Activated T-helper 1 cell treated with anti-CD3 and anti-CD28 coated beads, Interleukin-12 subunit alpha, Interleukin-12 subunit beta, Interleukin-2, Interleukin-4 antibody, amounts not matched to agents 30 ng/mL and 10 ng/mL and 1 ng/mL, durations not matched to agents 14 hours and 24 hours and 36 hours (primary cell): ENCODE measurements at places on chromosomes 3 and 15. TPM values are rescaled to one million over a fixed set of nuclear protein-coding genes. Genes with fewer than 3 reads are reported as not detected.

GRCh38 chr3:193836918-193837317, 243.9 kb downstream of the OPA1 start:
- DNase-seq = no peak

GRCh38 chr3:112134335-112135124, 1.5 kb upstream of the GCSAM start:
- no peak for DNase-seq

DNA sequence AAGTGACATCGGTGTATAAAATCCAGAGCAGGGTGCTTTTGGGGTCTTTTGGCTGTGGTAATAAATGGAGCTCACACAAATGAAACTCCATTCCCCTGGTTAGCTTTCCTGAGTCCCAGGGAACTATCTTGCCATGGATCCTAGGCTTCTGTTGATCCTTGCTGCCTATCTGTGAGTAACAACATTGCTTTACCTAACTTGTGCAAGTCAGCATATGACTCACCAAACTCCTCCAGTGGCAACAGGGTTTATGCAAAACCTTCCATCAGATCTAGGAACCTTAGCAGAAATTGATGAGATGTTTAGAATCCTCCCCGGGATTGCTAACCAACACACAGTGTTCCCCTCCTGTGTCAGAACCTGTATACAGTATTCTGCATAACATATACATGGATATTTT, 105.4 kb downstream of the SCAPER start:
- DNase-seq = no peak

- no peak for DNase-seq
Measured at GRCh38 chr3:127688022-127688415, 15.3 kb downstream of the ABTB1 start.

DNA sequence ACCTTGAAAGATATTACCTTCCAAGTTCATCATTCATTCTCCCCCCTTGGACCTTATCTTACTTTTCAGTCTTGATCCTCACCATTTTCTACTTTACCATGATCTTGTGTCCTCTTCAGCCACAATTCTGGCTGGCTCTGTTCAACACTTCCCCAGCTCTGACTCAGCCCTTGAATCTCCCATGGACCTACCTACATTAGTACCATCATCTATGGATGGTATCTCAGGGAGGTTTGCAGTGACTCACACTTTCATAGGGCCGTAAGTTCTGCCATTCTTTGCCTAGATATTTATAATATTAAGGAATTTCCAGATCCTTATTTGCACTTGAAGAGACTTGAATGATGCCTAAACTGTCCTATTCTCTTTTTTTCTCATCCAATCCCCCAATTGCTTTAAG, 213.7 kb upstream of the RORA start:
- DNase-seq = no peak

CADM2 gene
- not detected in 2 replicates for total RNA-seq

GOLGA6L6 gene
- not detected in 2 replicates for total RNA-seq
